K562 (cell line): ENCODE measurements at places on chromosomes 11 and 22. TPM values are rescaled to one million over a fixed set of nuclear protein-coding genes. Genes with fewer than 3 reads are reported as not detected.

GPR152 gene
- polyA plus RNA-seq: not detected in 2 replicates

DNA sequence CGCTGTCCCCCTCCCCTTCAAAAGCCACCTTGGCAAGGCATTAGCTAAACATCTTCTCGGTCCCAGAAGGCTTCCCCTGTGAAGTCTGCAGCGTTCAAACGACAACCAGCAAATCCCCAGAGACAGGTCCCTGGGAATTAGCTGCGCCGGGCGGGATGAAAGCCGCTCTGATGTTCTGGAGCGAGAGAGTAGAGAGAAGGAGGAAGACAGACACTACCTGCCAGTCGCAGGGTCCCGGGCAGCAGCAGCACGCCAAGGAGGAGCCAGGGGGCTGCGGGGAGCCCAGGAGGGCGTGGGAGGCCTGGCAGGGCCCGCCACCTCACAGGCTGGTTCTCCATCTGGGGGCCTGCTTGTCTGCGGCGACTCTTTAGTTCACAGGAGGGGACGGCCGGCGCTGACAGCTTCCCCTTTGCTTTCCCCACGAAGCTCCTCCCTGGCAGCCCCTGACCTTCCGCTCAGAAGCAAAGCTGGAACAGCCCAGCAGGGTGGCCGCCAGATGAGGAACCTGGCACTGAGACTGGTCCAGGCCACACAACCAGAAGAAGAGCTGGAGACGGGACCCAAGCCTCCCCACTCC lies at the start of gene NFAM1:
TSS of gene NFAM1 (minus strand) at position 384 of the 577 bp plus-strand sequence. CDS start at position 338, 46 bp downstream.
- no peak for DNase-seq

FGF3 gene
- polyA plus RNA-seq: not detected in 2 replicates

GRCh38 chr11:74701351-74701750 lies 29.9 kb downstream of the CHRDL2 start:
- DNase-seq: peak; percentile 74

DNA sequence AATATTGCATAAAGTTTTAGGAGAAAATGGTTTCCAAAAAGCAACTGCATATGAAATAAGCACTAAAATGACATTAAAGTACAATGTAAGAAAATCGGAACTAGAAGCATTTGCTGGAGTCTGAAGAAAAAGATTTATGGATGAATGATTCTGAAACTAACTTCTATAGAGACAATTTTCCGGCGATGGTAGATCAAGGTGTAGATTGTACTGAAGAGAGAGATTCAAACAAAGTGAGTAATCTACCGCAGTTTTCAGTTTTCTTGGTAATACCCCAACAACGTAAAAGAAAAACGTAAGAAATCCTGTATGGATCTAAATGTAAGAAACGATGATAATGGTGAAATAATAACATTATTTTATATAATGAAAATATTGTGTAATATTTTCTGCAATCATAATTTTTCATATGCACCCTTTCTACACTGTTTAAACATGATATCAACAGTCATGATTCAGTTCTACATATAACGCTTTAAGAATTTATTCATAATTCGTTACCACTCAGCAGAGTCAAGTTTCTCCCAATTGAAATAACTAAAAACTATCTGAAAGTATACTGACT lies 1.8 kb upstream of the CDPF1 start:
- DNase-seq: no peak

DNA sequence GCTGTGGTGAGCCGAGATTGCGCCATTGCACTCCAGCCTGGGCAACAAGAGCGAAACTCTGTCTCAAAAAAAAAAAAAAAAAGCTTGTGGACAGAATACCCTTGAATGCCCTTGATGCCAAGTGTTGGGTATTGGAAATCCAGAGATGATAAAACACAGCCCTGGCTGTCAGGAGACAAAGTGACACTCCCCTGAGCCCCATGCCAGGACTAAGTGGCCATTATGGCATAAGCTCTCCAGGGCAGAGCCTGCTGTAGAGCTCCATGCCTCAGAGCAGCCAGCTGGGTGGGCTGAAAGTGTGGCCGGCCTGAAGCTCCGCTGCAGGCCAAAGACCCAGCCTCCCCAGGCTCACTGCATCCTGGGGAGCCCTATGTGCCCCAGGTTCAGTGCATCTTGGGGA lies 4.9 kb downstream of the RNF215 start:
- DNase-seq: no peak

SCN3B gene
- polyA plus RNA-seq: 0.15 TPM in 1 of 2 replicates, not detected in the other

DNA sequence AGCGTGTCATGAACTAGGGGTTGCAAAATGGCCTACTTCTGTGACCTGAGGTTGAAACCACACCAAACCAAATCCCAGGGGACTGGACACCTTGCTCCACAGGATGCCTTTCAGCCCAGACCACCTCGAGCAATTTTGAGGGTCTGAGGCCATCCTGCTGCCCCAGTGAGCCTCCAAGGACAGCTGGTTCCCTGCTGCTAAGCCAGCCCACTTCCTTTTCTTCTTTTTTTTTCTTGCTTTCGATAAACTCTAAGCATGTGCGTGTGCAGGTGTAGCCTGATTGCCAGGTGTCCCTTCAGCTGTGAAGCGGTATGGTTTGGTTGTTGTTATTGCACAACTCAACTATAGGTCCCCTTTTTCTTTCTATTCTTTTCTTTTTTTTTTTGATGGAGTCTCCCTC lies 2.7 kb downstream of the CRYBB1 start:
- no peak for DNase-seq

DNA sequence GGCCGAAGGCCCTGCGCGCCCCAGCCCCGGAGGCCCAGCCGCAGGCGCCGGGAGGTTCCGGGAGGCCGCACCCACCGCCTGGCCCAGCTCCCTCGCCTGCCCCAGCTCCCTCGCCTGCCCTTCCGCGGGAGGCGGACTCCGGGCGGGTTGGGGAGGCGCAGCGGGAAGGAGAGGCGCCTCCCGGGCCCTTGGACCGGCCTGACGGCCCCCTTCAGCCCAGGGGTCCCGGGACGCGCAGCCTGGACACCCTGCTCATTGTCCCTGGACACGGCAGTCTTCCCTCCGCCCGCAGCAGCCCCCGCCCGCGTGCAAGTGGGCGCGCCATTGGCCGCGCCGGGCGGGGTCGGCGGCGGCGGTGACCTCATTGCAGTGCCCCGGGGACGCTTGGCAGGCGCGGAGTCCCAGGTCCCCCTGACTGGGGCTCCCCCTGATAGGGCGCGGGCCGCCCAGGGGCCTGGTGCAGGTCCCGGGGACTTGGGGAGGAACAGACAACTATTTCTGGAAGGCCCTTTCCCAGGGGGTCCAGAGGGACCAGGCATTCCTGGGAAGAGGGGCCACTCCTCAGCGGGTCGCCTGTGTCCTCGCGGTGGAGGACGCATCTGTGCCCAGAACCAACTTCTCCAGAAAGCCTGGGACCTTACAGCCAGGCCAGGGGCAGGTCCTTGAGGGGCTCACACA lies 501 bp downstream of the CD151 start:
- peak; percentile 71 for DNase-seq

MS4A4A gene
- 5.8 and 10.0 TPM in 2 replicates for polyA plus RNA-seq

- DNase-seq: no peak
These were observed 54.1 kb downstream of the GRIK4 start for GRCh38 chr11:120565466-120566155.

DNA sequence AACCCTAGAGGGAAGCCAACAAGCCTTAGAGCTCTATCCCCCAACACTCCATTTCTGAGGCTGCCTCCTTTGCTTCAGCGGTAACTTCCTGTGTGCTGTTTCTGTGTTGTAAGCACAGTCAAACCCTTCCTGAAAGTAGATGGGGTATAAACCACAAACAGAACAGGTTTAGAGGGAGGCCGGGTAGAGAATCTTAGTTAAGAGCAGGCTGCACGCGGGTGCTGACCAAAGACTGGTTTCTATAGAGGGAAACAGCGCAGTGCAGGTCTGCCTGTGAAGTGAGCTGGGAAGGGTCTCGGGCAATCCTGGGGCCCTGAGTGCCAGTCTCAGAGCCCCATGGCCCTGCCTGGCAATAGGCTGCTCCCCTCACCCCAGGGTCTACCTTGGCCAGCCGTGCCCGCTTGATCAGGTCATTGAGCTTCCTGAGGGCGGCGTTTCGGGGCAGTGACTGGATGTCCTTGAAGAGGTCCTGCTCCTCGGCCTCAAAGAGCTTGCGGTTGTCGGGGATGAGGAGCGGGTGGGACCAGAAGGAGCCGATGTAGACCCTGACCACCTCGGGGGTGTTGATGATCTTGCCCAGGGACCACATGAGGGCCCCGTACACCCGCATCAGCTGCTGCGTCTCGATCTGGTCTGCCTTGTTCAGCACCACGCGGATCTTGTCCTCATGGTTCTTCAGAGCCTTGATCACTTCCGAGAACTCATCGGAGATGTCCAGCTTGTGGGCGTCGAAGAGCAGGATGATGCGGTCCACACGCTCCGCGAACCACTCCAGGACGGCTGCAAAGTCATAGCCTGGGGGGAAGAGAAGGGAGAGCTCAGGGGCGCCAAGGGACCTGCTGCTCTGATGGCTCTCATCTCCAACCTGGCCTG lies 15.3 kb upstream of the CDC42BPG start:
- no peak for DNase-seq

- DNase-seq: no peak
These were observed 60.5 kb upstream of the MMP13 start for GRCh38 chr11:103016031-103016430.

TSGA10IP gene
- not detected in 2 replicates for polyA plus RNA-seq

CWF19L2 gene
- 6.5 and 7.8 TPM in 2 replicates for polyA plus RNA-seq

DNA sequence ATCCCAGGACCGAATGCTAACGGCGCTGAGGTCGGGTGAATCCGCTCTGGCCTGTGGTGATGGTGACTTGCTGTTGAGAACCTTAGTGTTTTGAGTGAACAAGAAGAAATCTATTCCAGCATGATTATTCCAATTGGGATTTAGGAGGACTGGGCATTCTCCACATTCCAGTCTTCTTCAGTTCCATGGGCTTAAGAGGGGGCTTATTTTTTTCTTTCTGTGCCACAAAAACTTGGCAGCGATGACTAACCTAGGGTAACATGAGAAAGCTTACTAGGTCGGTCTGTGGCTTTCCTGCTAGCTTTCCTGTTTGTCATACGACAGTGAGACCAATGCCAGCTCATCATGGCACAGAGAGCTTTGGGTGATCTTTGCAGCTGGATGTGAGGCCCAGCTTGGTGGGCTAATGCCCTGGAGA lies 62.9 kb upstream of the ATXN10 start:
- no peak for DNase-seq

DNA sequence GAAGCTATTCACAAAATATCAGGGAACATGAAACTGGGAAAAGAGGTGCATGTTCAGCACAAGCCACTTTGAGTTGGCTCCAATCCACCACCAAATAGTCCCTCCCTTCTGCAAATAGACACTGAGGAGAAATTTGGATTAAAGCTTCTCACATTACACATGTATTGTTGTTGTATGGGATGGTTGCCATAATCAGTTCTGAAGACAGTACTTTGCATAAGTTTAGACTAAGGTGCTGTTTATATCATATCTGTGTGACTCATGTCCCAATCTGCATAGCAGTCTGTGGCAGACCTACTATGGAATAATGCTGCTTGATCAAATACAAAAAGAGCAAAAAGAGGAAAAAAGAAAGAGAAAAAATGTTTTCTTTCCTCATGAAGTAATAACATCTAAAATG lies 376.7 kb upstream of the DDI1 start:
- no peak for DNase-seq

CRYBB1 gene
- 0.38 and 0.42 TPM in 2 replicates for polyA plus RNA-seq

DNA sequence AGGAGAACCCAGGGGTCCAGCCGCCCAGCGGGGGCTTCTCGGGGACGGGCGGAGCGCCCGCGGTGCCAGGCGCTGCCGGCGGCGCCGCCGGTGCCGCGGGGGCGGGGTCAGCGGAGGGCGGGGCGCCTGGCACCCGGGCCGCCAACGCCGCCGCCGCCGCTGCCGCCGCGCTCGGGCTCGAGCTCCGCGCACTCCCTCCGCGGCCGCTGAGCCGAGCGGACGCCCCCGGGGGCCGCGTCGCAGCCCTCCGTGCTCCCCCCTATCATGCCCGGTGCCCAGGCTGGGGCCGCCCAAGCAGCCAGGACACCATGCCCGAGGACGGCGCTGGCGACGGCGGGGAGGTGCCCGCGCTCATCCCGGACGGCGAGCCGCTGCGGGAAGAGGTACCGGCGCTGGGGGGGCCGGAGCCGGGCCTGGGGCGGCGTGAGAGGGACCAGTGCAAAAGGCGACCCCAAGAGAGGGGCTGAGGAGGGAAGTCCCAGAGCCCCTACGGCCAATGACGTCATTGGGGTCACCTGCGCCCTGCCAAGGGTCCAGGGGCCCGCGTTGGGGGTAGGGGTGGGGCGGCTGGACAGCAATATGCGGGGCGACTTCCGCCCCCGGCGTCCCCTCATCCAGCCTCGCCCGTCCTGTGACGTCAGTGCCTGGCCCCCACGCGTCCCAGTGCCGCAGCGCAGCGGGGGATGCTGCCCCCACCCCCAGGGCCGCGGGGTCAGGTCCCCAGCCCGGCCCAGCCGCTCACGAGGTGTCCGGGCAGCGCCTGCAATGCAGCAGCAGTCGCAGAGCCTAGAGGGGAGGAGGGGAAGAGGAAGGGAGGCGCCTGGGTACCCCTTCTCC lies at the start of gene TMEM151A:
TSS of gene TMEM151A (plus strand) at position 189 of the 837 bp plus-strand sequence. CDS start at position 309, 120 bp downstream.
- no peak for DNase-seq

GAL3ST1 gene
- polyA plus RNA-seq: 0.80 and 1.9 TPM in 2 replicates

DNA sequence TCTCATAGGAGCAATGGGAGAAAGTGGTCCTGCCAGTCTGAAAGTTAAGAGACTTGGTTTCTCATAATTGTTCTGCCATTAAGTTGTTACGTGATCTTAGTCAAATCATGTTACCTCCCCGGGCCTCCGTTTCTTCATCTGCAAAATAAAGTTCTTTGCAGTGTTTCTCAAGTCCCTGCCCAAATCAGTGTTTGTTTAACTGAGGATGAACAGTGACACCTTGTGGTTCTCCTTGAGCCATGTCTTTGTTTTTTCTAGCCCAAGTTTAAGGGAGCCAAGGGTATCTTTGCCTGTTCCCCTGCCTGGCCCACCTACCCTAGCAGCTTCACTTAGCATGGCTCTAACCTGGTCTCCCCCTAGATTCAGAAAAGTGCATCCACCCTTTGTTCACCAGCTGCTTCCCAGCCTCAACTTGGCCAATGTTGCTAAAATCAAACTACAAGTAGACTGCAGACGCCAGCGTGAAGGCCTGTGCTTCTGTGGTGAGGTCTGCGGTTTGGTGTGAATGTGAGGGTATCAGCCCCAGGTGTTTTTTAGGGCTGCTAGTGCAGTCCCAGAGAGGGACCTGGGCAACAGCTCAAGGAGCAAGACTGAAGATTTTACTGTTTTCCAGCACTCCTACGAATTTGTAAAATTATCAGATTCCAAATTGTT lies 35.5 kb downstream of the FZD4 start:
- DNase-seq: peak; percentile 69

DNA sequence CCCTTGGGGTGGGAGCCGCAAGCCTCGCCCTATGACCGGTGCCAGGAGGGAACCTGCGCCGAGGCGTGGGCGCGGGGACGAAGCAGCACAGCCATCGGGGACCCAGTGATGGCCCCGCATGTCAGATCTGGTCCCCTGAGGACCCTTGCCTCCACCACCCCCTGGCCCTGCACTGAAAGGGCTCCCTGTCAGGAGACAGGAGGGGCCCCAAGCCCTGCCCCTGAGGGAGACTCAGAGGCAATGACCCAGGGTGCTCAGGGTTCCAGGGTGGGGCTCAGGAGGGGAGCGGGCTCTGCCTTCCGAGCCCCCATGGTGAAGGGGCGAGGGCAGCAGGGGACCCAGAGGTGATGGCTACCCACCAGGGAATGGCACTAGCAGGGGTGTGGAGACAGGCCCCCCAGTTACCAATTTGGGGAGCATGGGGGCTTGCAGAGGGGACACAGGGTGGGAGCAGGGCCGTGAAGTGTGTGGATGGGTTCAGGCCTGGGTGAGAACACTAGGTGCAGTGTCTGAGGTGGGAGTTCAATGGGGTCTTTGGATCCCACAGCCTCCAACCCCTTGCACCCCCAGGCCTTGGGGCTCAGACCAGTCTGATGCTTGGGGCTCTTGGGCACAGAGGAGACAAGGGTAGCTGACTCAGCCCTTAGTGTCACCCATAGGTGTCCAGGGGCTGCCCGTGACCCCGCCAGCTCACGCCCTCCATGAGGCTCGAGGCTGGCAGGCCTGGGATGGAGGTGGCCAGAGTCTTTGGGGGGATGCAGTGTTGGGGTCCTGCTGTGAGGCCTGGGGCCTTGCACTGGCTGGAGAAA lies 499 bp downstream of the LRRC56 start:
- no peak for DNase-seq

OR5P2 gene
- polyA plus RNA-seq: not detected in 2 replicates
